ENCODE measurements at places on chromosomes 12 and 14.

DNA sequence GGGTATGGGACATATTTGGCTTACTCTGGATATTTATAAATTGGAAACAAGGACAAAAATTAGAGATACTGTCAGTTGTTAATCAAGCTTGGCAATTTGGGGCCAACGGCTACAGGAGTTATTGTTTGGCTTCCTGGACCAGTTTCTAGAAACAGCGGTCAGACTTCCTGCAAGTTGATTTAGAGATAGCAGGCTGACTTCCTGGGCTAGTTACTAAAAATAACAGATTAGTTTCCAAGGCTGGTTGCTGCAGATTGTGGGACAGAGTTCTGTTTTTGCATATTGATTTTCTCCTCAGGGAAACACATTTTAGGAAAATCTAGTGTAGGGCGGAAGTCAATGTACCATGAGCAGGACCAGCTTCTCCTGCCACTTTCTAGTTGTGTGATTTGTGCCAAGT is 144.0 kb upstream of the TMPO start:
- DNase-seq, result peak; percentile 30

- no peak for DNase-seq
These were observed 18.3 kb downstream of the NCKAP5L start for GRCh38 chr12:49809906-49810389.

- no peak for DNase-seq
These were observed 107.0 kb downstream of the HECTD4 start for GRCh38 chr12:112275207-112275606.

GRCh38 chr12:47272412-47273190 is 192.8 kb upstream of the AMIGO2 start:
- DNase-seq, result peak; percentile 97

DNA sequence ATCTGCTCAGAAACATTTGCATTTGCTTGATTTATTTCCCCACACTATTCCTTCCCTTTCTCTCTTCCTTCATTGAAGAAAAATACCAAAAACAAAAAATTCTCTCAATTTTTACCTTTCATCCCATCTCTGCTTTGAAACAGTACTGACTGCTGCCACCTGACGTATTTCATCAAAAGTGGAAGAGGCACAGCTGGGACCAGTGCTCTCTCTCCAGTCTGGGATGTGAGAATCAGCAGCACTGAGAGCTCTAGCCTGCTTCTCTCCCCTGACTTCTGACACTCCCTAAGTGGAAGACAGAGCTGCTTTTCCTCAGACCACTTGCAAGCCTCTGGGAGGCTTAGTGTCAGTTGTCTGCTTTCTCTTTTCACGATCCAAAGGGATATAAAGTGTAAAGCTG is 36.9 kb downstream of the TTLL5 start:
- DNase-seq, result no peak

GRCh38 chr12:23049180-23049579 is 424.2 kb downstream of the ETNK1 start:
- peak; percentile 3 for DNase-seq

DNA sequence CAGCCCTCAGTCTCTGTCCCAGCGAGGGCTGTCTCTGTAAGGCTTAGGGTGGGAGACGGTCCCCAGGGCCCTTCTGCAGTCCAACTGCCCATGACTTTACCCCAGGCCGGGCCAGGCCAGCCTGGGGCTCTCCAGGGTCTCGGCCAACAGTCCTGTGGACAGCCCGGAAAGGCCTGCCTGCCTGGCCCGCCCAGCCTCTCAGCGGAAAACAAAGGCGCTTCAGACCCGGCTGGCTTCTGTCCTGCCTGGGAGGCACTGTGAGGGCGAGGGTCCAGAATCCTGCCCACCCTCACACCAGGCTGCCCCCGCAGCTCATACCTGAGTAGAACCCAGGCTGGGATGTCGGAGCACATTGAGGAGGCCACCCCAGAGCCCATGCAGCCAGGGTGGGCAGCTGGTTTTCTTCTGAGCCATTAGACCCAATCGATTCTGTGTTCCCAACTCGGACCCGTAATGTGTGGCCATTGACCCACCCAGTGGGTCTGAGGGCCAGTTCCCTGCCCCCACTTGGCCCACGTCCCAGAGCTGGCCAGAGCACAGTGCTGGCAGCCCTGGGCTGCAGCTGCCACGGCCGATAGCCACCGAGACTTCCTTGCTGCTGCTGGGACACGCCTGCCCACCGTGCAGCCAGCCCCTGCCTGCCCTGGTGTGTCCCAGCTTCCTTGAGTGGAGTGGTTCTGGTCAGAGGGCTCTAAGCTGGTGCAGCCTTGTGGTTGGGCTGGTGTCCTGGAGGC is 1.6 kb downstream of the CRIP2 start:
- DNase-seq, result no peak

GRCh38 chr12:109299849-109300248 is 9.2 kb downstream of the FOXN4 start:
- DNase-seq, result no peak

GRCh38 chr14:23093991-23094665 is 808 bp downstream of the ACIN1 start:
- no peak for DNase-seq

DNA sequence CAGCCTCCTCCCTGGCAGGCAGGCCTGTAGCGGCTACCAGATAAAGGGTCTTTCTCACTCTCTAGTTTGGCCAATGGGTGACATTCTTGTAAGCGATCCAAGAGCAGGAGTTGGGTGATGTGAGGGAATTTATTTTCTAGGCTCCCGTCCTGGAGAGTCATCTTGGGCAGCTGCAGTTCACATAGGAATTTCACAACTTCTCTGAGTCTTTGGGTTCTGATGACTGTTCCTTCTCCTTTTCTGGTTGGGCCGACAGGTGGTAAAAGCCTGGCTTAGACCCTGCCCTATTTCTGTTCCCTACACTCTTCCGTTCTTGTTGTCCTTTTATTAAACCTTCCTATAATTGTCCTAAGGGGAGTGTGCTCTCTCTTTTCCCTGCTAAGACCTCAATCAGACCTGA is 42.6 kb upstream of the POC1B start:
- no peak for DNase-seq

GRCh38 chr14:96052541-96053247 is 13.5 kb downstream of the C14orf132 start:
- DNase-seq, result no peak

- DNase-seq, result no peak
These were observed 21.8 kb downstream of the ZC2HC1C start for GRCh38 chr14:75091251-75091650.

GRCh38 chr12:28855761-28856310 is 293.2 kb upstream of the FAR2 start:
- DNase-seq, result no peak

DNA sequence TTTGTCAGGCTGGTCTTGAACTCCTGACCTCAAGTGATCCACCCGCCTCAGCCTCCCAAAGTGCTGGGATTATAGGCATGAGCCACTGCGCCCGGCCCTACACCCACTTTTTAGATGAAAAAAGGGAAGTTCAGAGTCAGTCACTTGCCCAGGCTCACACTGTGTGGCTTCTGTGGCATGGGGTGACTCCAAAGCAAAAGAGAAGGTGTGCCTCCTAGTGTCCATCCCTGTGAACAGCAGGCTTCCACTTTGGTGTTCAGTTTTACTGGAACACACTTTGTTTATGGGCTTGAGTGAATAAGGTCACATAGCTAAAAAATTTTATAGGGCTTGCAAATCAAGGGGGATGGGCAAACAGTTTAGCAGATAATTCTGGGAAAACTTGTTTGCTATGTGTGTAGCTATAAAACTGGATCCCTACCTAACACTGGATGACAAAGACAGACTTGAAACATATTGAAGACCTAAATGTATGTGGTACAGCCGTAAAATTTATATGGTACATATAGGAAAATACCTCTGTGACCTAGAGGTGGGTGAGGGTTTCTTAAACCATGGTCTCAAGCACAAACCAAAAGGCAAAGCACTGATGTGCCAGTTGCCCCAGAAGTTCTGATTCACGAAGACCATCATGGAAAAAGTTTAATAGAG is 54.9 kb downstream of the EID3 start:
- peak; percentile 89 for DNase-seq

GRCh38 chr12:50057896-50058670 is 687 bp downstream of the ASIC1 start:
- DNase-seq, result no peak

DNA sequence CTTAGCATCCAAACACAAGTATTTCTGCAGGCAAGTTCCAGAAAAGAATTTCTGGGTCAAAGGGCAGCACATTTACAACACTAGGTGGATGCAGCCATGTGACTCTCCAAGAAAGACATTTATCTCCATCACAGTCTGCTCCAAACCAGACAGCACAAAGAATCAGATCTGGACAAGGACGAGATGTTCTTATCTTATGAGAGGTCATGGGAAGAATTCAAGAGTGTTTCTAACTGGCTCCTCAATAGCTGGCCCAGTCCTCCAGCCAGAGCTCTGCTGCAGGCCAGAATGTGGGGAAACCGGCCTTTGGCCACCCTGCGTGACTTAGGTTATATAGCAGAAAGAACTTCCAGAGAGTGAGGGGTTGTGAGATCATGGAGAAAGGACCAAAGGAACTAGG is 17.4 kb downstream of the TMEM119 start:
- no peak for DNase-seq

DNA sequence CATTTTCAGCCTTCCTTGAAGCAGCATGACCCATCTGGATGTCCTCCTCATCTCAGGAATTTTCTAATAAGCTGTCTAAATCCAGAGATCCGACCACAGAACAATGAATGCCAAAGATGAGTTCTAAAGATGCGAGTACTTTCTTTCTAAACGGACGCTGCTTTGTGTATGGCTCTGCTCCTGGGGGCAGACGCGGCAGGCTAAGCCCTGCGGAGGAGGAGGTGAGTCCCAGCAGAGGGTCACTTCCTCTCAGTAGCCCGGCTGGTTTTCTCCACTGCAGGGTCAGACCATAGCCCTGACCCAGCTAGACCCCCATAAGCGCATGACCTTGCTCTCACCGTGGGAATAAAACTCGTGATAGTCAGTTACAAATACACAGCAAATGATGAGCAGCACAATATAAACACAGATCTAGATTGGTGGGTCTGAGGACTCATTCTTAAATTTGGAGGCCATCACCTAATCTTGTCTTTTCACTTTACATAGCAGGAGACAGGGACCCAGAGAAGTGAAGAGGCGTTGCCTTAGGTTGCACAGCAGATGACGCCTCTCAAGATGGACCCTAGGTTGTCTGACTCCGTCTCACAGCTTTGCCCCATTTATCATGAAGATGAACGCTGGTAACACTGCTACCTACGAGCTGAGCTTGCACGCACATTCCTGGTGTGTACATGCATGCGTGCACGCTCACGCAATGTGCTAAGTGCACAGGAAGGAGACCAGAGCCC is 16.6 kb downstream of the SSH1 start:
- DNase-seq, result no peak

DNA sequence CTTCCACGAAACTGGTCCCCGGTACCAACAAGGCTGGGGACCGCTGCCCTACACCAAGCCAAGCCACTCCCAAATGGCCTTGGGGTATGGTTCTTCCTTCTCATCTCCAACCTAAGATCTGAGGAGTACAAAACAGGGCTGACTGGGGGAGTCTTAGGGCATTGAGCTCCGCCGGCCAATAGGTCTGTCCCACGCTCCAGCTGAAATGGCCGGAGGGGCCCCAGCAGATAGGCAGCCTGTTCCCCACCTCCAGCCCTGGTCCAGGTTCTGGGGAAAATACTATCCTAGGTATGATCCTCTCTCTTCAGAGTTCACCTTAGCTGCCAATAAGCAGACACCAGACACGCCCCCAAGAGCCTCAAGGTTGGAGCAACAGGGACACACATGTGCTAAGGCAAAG is 90.2 kb downstream of the ACTN1 start:
- no peak for DNase-seq

- no peak for DNase-seq
These were observed 162.8 kb downstream of the VRK1 start for GRCh38 chr14:96959992-96960391.

GRCh38 chr12:115857160-115857920 is 420.2 kb downstream of the MED13L start:
- DNase-seq, result peak; percentile 5

DNA sequence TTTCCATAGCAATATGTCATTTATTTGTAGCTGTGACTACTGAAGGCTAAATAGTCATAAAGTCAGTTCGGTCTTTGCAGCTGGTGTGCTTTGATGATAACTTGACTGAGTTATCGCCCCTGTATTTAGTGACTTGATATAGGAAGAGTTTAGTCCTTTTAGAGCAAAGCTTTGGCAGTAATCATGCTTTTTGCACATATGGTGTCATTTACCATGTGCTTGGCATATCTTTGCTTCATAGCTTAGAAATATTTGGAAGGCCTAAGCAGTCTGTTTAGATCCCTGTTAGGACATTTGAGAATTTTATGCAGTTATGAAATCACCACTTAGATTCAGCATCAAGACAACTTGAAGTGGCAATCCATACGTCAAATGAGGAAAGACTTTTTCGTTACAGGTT is 31.6 kb downstream of the POLR3B start:
- DNase-seq, result no peak

GRCh38 chr12:65748332-65748731 is 76.0 kb upstream of the HMGA2 start:
- no peak for DNase-seq

DNA sequence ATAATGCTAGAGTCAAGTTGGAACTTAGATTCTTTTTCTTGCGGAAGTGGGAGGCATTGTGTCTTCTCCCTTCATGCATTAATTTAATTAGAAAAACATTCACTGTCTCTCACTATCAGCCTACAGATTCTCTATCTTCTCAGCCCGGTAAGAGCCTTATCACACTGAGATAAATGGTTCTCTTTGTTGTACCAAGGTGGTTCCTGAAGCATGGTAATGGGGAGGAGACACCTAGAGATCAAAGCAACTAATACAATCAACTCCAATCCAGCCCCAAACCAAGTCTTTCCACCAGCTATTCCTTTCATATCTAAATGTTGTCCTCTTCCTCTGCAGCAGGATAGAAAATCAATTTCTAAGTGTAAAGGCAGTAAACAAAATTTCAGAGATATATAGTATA is 210.8 kb downstream of the DAD1 start:
- DNase-seq, result no peak

GRCh38 chr14:24913021-24913420 is 136.9 kb downstream of the STXBP6 start:
- DNase-seq, result no peak

DNA sequence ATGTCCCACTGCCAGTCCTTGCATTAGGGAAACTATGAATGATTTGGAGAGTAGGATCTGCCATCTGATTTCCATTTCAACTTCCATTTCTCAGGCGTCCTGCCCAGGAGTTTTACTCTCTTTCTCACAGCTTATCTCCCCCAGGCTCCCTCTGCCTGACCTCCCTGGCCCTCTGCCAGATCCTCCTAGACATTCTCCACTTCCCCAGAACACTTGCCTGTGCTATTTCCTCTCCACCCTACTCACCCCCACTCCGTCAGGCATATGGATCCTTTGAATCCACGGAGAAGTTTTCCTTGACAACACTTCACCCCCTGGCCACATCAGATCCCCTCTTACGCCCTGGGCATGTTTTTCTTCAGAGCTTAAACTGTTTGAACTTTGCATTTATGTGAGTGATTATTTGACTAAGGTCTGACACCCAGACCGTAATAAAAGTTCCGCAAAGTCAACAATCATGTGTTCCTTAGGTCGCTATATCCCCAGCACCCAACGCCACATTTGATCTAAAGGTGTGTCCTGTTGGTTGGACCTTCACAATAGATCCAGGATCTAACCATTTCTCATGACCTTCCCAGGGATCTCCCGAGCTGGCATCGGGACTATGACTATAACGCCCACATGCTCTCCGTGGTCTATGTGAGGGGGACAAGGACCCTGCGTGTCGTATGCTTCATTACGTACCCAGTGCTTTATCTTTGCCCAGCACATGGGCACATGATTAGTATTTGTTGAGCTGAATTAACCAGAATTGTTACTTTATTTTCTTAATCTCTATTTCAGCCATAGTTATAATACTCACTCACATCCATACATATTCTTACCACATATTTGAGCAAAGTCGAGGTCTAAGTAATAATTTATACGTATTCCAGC is 255.8 kb upstream of the FOXN3 start:
- DNase-seq, result peak; percentile 79

GRCh38 chr12:66159123-66159522 is 10.7 kb downstream of the TMBIM4 start:
- DNase-seq, result no peak
